Activated naive CD8-positive, alpha-beta T cell treated with anti-CD3 and anti-CD28 coated beads, Interleukin-2, amount 10 ng/mL, durations not matched to agents 7 days and 5 days (primary cell): ENCODE measurements at places on chromosomes 2 and 18. TPM values are rescaled to one million over a fixed set of nuclear protein-coding genes. Genes with fewer than 3 reads are reported as not detected.
A peak's percentile ranks its signal among the peaks of the same experiment; 100 is the strongest.

GRCh38 chr2:216664593-216665034 is 30.7 kb downstream of the IGFBP5 start:
- DNase-seq = no peak

DNA sequence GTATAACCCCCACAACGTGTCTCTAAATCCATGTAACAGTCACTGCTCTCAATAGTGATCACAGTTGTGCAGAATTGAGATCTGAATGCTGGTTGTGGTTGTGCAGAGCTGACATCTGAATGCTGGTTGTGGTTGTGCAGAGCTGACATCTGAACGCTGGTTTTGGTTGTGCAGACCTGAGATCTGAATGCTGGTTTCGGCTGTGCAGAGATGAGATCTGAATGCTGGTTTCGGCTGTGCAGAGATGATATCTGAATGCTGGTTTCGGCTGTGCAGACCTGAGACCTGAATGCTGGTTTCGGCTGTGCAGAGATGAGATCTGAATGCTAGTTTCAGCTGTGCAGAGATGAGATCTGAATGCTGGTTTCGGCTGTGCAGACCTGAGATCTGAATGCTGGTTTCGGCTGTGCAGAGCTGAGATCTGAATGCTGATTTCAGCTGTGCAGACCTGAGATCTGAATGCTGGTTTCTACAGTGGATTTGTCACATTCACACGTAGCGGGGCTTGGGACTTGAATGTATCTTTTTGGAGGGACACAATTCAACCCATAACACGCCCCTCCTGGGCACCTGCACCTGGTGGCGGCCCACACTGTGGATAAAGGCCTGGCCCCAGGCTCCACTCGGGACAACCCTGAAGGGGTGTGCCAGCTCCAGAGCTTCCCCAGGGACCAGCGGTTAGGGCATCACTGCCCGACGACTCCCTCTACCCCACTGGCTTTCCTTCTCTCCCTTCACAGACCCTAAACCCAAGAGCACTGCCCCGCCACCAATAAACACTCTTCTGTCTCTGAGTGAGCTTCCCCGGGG is 51.1 kb upstream of the SLC66A3 start:
- no peak for DNase-seq

DNA sequence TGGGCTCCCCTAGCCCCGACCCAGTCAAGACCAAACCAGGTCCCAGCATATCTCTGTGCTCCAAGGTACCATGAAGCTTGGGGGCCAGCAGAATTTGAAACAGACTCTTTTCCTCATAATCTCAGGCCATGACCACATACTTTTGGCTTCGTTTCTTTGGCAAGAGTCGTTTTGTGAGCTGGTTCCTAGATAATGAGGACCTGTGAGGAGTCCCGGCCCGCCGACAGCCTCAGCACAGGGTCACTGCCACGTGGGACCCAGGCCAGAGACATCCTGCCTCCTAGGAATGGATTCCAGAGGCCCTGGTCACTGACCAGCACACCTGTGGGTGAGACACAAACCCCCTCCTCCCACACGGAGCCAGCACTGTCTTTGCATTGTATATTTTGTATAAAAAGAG is 73.5 kb downstream of the VAPA start:
- DNase-seq = no peak

- DNase-seq = peak; percentile 66
These were observed 767 bp upstream of the NPPC start for GRCh38 chr2:231926761-231927565.

DNA sequence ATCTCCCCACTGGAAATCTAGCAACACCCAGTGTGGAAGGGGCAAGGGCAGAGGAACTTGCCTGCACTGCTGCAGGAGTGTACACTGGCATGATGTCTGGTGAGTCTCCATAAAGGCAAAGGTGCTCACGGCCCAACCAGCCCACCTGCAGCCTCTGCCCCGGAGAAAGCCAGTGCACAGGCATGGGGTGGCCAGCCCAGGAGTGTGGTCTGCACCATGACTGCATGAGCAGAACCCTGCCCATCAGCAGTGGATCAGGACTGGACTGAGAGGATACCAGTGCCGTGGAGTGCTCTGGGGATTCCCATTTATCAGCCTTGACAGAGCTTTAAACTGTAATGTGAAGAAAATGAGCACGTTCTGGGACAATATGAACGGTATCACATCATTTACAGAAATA is 342.6 kb upstream of the HS6ST1 start:
- DNase-seq = no peak

DNA sequence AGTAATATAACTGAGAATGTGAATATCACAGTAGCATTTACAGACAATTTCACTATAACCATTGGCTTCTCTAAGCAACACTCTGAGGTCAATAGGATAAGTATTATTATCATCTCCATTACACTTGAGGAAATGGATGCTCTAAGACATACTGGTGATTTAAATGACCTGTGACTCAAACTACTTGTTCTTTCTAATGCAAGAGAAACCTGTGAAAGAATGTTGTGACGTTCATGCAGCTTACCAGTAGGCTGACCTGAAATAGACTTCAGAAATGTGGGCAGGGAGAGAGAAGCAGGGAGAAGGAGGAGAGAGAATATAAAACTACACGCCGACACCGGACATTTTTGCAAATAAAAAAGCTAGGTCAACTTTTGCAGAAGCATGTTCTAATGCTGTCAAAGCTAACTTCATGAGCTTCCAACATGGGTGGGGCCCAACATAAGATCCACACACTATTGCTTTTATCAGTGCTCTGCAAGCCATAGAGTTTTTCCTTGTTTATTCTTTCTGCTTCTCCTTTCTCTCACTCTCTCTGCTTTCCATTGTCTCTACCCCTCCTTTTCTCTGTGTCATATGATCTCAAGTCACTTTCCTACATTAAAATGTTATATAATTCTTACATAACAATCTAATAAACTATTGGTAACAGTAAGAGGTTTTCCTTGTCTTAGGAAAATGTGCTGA is 217.6 kb upstream of the FN1 start:
- DNase-seq = no peak

Gene PROKR1
- not detected for total RNA-seq

Gene OSBPL1A
- 1.0 TPM for total RNA-seq

Gene NEU4
- 0.20 TPM for total RNA-seq

Gene L3MBTL4
- 0.09 TPM for total RNA-seq
